Activated CD4-positive, alpha-beta T cell treated with anti-CD3 and anti-CD28 coated beads, Interleukin-2, amount 50 U/mL, for 16 hours (primary cell): ENCODE measurements at places on chromosomes 2 and 18.
A peak's percentile ranks its signal among the peaks of the same experiment; 100 is the strongest.

- no peak for DNase-seq
These were observed 40.6 kb upstream of the MSTN start for GRCh38 chr2:190103144-190103543.

GRCh38 chr2:95354925-95355324, 47.6 kb upstream of the FAHD2A start:
- DNase-seq = no peak

DNA sequence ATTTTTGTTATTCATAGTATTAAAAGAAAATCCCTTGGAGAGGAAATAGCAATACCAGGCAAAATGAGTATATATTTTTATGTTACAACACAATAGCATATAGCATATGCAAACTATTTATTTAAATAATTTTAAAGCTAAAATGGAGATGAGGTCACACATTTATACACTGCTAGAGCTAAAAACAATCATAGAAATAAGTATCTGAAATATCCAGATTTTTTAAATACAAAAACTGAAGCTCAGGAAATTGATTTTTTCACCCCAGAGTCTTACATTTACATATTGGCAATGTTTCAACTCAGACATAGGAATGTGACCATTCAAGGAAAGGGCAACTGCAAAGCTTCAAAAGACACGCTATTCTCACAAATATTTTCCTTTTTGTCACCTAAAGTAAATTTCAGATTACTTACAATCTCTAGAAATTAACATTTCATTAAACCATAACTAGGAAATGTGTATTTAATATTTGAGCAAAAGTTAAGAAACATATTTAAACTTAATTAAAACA, 8.9 kb downstream of the TFPI start:
- no peak for DNase-seq

DNA sequence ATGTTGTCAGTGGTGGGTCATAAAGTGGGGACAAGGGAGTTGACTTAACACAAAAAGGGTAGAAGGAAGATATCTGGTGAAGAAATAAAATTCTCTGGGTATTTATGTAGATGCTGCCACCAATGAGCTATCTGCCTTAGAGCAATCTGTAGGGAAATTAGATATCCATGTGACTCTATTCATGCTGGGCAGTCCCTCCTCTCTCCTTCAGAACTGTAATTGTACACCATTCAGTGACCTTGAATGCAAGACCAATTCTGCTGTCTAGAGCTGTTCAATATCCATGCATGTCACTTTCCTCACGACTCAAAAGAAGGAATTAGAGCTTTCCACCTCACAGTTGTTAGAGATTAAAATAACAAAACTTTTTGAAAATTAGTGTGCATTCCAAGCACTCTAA, 28.6 kb upstream of the TDRD15 start:
- no peak for DNase-seq

DNA sequence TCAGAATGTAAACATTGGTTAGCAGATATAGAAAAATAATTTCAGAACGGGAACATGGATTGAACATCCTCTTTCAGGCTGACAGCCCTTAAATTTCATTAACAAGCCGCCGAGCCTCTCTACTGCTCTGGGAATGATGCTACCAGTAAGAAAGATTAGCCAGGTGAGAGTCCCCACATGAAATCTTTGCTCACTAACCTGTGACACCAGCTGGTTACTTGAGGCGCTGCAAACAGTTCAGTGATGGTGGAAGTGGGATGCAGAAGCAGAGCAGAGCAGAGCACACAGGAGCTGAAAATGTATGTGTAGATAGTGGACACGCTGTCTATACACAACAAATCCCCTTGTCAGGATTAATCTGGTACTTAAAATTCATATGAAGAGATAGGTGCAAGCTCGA, 721.1 kb downstream of the DPP10 start:
- no peak for DNase-seq

GRCh38 chr18:72056171-72056570, 488.0 kb downstream of the CBLN2 start:
- DNase-seq = no peak

GRCh38 chr18:73923866-73924265, 223.8 kb downstream of the FBXO15 start:
- no peak for DNase-seq

DNA sequence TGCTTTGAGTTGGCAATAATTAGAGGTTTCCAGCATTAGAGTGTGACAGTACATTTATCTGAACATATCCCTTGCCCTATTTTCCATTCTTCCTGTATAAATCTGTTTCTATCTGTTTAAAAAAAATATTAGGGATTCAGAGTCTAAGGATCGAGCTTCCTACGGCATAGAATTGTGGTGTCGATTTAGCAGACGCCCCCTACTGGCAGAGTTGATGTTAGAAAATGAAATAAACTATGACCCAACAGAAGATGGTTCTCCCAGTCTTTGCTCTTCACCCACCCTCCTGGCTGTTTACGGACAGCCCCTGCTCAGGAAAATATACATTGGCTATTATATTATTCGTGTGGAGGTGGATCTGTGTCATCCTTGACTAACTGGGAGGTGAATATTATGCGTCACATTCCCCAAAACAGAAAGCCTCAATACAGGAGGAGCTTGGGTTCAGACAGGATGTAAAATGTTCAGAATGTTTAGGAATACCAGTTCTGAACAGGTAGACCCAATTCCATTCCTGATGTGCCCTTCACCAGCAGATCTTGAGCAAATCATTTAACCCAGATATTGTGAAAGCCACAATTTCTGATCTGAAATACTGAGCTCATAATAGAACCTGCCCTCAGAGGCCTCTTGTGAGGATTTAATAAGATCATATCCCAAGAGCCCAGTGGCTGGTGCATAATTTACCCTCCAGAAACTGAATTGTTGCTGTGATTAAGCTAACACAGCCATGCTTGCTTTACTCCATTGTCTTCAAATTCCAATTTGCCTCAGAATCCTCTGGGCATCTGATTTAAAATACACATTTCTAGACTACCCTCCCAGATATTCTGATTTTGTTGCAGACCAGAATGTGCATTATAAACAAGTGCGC, 10.8 kb upstream of the ERMN start:
- peak; percentile 56 for DNase-seq

- DNase-seq = no peak
These were observed 142.1 kb downstream of the FAM124B start for GRCh38 chr2:224259831-224260230.

DNA sequence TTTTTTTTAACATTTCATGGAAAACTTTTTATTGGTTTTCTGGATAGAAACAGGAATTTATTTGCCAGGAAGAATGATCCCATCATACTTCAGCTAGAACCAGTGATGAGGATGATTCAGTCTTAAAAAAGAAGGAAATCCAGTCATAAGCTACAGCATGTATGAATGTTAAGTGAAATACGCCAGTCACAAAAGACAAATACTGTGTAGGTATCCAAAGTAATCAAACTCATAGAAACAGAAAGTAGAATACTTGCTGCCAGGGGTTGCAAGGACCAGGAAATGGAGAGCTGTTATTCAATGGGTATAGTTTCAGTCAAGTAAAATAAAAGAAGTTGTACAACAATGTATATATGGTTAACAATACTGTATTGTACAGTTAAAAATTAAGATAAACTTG, 21.3 kb downstream of the PSME4 start:
- DNase-seq = no peak

GRCh38 chr2:28619213-28620196, 123.6 kb downstream of the PLB1 start:
- no peak for DNase-seq

DNA sequence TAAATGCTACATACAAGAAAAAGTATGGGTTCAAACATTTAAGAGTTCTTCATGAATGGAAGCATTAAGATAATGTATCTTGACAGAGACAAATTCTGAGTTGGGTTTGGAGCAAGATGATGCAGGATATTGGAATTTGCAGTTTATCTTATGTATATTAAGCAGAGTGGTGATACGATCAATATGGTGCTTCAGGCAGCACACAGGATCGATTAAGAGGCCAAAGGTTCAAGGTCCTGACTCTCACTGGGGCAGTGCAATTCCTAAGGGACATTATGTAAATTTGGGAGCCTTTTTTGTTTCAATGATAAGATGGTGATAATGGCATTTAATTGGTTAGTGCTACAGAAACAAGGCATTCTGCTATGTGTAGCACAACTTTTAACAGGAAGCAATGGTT, 381.9 kb downstream of the KCNJ3 start:
- no peak for DNase-seq

DNA sequence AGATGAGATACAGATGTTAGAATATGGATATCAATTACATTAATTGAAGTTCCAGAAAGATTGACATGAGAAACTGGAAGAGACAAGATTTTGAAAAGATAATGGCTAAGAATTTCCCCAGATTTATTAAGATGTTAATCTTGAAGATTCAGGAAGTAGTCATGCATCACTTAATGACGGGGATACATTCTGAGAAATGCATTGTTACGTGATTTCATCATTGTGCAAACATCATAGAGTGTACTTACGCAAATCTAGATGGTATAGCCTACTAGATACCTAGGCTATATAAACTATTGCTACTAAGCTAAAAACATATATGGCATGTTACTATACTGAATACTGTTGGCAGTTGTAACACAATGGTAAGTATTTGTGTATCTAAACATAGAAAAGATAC, 6.8 kb upstream of the CHMP3 start:
- DNase-seq = no peak

- DNase-seq = no peak
These were observed 218.9 kb downstream of the RAB3GAP1 start for GRCh38 chr2:135271006-135271405.

GRCh38 chr18:13834496-13835015, 10.6 kb downstream of the MC5R start:
- no peak for DNase-seq

- no peak for DNase-seq
These were observed 75.5 kb upstream of the ODC1 start for GRCh38 chr2:10523406-10524189.

- DNase-seq = no peak
These were observed 121.0 kb upstream of the HAAO start for GRCh38 chr2:42913280-42913878.

DNA sequence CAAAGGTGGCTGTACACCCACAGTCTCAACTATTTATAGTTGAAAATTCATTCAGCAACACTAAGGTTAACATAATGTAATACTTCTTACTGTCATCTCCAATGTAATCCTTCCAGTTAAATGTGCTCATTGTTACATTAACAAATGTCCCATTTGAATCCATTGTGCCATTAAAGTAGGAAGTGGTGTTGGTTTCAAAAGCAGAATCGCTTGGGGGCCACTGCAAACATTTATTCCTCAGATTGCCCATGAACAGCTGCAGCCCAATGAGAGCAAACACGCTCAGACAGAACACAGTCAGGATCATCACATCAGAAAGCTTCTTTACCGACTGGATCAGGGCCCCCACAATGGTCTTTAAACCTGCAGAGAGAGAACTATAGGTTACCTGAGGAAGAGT, 41.4 kb downstream of the SCN3A start:
- no peak for DNase-seq

GRCh38 chr2:234528410-234529148, 31.7 kb upstream of the ARL4C start:
- DNase-seq = no peak
